ENCODE measurements at places on chromosomes 12 and 14.

GRCh38 chr14:73264080-73264884, 27.0 kb downstream of the PAPLN start:
- DNase-seq = no peak

DNA sequence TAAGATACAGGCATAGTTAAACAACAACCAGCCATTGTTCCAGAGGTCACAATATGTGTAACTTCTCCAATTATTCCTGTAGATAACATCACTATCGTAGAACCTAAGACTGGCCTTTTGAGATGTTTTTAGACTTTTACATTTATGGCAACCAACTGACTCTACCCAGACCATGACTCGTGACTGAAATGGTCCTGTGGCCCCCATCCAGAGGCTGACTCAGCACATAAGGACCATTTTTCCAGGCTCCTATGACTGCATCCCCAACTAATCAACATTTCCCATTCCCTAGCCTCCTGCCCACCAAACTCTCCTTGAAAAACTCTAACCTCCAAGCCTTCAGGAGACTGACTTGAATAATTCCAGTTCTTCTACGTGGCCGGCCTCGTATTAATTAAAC, 52.6 kb upstream of the NID2 start:
- no peak for DNase-seq

DNA sequence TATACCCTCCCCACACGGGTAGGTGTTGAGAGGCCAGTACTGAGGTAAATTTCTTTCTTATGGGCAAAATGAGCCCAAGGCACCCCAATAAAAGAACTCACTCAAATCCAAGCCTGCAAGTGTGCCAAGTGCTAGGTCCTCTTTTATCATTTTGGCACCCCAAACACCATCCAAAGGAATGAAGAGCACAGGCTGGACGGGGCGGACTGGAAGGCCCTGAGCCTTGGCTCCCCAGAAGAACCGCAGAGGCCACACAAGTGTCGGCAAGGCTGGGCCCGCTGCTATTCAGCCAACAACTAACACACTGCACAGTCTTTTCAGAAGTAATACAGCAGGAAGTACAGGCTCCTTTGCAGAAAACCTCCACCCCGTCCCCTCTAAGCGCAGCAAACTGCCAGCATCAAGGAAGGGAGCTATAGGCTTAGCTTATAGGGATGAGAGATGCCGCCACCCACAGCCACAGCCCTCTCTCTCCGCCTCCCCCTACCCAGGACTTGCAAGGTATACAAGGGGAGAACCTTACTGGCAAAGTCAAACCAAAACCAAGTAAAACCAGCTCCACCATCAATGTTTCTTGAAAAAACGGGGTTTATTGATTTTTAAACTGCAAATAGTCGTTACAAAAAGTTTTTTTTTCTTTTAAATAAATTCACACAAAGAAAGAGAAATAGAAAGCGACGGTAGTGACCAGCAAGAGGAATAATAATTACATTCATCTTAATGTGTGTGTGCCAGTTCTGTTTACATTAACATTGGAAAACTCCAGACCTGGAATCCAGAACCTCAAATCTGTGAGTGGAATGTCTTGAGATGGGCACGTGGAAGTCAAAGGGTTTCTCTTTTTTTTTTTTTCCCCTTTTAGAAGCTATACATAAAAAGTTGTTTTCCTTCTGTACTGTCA, 5.5 kb downstream of the ZFP36L1 start:
- no peak for DNase-seq

GRCh38 chr14:50389668-50390441, 6.8 kb downstream of the CDKL1 start:
- no peak for DNase-seq

GRCh38 chr12:120674097-120674636, 12.8 kb upstream of the MLEC start:
- no peak for DNase-seq

GRCh38 chr12:97375310-97375709, 87.3 kb upstream of the RMST start:
- no peak for DNase-seq

GRCh38 chr12:93736640-93737178, 59.5 kb downstream of the CRADD start:
- no peak for DNase-seq

- no peak for DNase-seq
Measured at GRCh38 chr12:124055066-124055465, 82.1 kb downstream of the ZNF664 start.

DNA sequence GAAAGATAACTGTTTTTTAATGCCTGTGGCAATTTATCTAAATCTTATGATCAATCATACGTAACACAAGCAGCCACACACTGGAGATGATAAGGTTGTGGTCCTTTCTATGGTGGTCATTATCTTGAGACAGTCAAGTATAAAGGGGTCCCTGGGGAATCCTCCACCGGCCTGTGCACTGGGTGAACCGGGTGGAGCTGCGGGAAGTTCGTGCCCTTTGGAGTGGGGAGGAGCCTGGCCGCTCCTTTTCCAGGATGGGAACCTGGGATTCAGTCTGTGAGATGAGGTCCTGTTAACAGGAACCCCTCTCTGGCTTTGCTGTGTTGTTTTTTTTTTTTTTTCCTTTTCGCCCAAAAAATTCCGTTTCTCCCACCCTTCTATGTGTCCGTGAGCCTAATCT, 167.5 kb upstream of the RPL10L start:
- DNase-seq = no peak

- no peak for DNase-seq
Measured at GRCh38 chr12:126998747-126999285, 1268.2 kb upstream of the TMEM132C start.

- DNase-seq = peak; percentile 76
Measured at GRCh38 chr14:20662968-20663732, 21.2 kb upstream of the RNASE4 start.

GRCh38 chr12:79373896-79374499, 316.8 kb downstream of the PAWR start:
- no peak for DNase-seq

GRCh38 chr12:75816897-75817296, 214.7 kb downstream of the PHLDA1 start:
- no peak for DNase-seq

GRCh38 chr12:66388517-66388916, 86.2 kb downstream of the HELB start:
- DNase-seq = no peak

GRCh38 chr14:67417633-67418032, 5.7 kb upstream of the PLEK2 start:
- DNase-seq = no peak

DNA sequence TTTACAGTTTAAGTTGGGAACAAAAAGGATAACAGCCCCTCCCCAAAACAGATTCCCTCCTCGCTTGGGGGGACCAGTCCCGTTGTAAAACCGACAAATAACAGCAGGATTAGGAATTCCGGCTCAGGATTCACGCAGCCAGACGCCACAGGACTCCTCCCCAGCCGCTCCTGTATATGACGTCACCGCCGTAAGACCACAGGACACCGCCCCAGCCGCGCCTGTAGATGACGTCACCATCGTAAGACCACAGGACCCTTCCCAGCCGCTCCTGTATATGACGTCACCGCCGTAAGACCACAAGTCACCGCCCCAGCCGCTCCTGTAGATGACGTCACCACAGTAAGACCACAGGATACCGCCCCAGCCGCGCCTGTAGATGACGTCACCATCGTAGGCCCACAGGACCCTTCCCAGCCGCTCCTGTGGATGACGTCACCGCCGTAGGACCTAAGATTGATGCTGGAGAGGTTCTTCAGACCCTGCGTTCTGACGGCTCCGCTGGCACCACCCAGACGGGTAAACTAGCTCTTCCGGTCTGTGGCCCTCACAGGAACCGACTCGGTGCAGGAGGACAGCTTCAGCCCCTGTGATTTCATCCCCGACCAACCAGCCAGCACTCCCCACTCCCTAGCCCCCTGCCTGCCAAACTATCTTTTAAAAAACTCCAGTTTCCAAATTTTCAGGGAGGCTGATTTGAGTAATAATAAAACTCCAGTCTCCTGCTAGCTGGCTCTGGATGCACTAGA, 43.9 kb upstream of the FBRSL1 start:
- peak; percentile 56 for DNase-seq

GRCh38 chr12:130164936-130165335, 2.7 kb downstream of the FZD10 start:
- no peak for DNase-seq

- DNase-seq = no peak
Measured at GRCh38 chr14:68173227-68173972, 353.8 kb downstream of the RAD51B start.

- peak; percentile 99 for DNase-seq
Measured at GRCh38 chr14:100192672-100193416, 33.4 kb upstream of the DEGS2 start.

DNA sequence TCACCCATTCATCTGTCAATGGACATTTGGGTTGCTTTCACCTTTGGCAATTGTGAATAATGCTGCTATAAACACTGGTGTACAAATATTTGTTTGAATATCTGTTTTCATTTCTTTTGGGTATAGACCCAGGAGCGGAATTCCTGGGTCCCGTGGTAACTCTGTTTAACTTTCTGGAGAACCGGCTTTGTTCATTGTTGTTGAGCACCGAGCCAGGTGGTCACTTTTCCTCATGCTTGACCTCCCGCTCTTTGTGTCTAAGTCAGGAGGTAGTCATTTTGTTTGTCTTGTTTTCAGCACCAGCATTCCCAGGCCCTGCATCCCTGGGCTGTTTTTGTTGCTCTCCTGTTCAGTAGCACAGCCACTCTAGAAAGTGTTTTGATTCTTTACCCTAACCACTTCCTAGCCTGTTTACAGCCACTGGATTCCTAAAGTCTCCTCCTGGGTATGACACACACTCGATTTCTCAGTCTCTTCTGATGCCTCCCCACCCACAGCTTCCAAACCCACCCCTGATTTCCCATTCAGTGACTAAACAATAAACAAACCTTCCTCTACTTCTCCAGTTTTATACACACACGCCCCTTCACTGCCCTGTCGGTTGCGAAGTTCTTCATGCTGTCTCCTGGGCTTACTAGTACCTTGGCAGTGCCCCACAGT, 37.9 kb downstream of the B4GALNT3 start:
- no peak for DNase-seq

GRCh38 chr12:131035245-131035681, 81.6 kb downstream of the ADGRD1 start:
- no peak for DNase-seq

GRCh38 chr14:54614296-54614695, 47.4 kb downstream of the SAMD4A start:
- no peak for DNase-seq

GRCh38 chr14:55190906-55191202, 531 bp downstream of the DLGAP5 start:
- no peak for DNase-seq

GRCh38 chr14:50823762-50824636, 7.0 kb downstream of the NIN start:
- DNase-seq = no peak

- DNase-seq = no peak
Measured at GRCh38 chr14:88185843-88186242, 137.2 kb downstream of the KCNK10 start.

DNA sequence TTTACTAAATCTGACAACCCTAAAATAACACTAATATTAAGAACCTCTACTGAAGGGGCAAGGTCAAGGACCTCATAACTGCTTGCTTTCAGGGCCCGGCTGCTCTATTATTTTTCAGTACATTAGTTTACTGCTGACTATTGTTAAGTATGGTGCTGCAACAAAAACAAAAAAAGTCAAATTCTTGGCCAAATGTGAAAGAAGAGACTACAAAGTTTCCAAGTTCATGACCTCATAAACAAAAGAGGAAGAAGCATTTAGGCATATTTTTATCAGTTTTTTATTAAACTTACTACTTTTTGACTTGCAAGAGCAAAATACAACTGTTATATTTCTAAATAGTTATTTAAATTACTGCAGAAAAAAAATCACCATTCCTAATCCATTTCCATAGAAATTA, 109.8 kb upstream of the GPHB5 start:
- no peak for DNase-seq

- DNase-seq = no peak
Measured at GRCh38 chr14:54785136-54785777, 117.4 kb downstream of the GCH1 start.

- DNase-seq = no peak
Measured at GRCh38 chr12:107931761-107932160, 157.3 kb downstream of the ASCL4 start.

- DNase-seq = peak; percentile 23
Measured at GRCh38 chr14:50560931-50561285, 963 bp downstream of the ATL1 start.

DNA sequence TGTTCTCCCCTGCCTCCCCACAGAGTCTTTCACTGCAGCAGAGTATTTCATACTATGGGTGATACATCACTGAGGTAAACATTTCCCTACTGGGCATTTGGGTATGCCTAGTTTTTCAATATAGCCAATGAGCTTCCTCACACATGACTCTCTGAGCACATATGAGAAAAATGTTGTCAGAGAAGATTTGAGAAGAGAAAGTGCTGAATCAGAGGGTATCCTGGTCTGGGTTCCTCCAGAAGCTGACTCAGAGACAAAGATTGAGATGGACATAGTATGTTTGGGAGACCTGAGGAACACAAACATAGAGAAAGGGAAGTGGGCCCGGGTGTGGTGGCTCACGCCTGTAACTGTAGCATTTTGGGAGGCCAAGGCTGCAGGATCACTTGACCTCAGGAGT, 12.6 kb downstream of the SLC8B1 start:
- no peak for DNase-seq

Measured in effector memory CD8-positive, alpha-beta T cell (primary cell).